ENCODE measurements at places on chromosomes 12 and 14. TPM values are rescaled to one million over a fixed set of nuclear protein-coding genes. Genes with fewer than 3 reads are reported as not detected.

The LALBA gene
- total RNA-seq, result not detected

DNA sequence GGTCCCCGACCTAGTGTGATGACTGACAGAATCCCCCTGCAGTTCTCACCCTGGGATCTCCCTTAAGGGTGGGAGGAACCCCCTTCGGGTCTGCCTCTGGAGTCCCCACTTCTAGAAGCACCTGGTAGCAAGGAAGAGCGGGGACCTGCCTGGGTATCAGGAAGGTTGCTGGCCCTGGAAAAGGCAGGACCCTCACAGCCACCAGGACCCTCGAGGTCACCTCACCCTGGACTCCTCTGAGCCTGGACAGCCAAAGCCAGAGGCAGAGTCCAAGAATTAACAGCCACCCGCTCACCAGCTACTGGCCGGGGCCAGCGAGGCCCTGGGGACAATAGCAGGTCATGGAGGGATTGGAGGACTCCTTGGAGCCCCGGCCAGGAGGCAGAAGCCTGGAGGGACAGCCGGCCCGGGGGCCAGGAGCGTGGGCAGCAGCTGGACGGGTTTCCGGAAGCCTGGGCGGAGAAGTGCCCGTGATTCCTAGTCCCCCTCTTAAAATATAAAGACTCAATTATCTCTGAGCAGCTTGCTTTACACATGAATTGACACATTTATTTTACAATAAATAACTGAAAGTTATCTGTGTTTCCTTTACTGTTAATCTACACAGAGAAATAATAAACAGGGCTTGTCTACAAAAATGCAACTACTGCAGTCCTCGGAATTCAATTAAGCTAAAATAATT lies 17.5 kb downstream of the BCL11B start:
- no peaks in the 10 kb centered on the region for H3K27me3 ChIP-seq
- H3K27ac ChIP-seq, result no peak overlapping the region
- no peaks in the 10 kb centered on the region for H3K4me1 ChIP-seq

DNA sequence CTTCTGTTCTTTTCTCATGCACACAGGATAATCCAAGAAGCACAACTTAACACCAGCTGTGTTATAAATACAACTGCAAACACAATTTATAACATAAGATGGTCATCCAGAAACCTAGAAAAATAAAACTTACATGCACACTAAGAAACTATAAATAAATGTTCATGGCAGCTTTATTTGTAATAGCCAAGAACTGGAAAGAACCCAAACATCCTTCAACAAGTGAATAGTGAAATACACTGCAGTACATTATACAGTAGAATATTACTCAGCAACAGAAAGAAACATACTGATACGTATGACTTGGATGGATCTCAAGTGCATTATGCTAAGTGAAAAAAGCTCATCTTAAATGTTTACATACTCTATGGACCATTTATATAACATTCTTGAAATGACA lies 132.7 kb downstream of the SPTSSA start:
- H3K4me1 ChIP-seq, result no peaks in the 10 kb centered on the region
- no peak for DNase-seq
- no peaks in the 10 kb centered on the region for H3K27me3 ChIP-seq
- H3K4me3 ChIP-seq, result no peak overlapping the region

DNA sequence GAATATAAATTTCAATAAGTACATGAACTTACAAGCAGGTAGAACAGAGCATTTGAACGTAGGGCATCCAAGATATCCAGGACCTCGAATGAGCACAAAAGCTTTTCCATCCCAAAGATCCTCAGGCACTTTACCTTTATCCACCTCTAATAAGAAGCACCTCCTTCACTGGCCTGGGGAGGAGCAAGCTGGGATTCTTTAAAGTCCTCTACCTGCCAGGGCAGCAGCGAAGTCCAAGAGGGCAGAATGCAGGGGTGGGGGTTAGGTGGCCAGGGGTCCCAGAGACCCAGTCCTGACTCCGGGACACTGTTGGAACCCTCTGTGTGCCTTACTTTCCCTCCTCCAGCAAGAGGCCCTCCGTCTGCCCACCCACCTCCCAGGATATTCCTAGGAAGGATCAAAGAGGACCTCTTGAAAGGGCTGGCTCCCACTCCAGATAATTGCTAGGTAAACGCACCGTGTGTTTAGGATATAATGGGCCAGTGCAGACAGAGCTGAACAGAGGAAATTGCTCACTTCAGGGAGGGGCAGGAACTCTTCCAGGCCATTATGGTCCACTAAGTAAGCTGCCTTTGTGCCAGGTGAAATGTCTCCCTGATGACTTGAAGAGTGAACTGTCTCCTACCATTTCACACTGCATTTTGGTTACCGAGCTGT lies 68.1 kb downstream of the TTC9 start:
- no peak overlapping the region for H3K27ac ChIP-seq
- no peaks in the 10 kb centered on the region for H3K4me1 ChIP-seq
- H3K36me3 ChIP-seq, result no peaks in the 10 kb centered on the region
- H3K4me3 ChIP-seq, result no peak overlapping the region

DNA sequence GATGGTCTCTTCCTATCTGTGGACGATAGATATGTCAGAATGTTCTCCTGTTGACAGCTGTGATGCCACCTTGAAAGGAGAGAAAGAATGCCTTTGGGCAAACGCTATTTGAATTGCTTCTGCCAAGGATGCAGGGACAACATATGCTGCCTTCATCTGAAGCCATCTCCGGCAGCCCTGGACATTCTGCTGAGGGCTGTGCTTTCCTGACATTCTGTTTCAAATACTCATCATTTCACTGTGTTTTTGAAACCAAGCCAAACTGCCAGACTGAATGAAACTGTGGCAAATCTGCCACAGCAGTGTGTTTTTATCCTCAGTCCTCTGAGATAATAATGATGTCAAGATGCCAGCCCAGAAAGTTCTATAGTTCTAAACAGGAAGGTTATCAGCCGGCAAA lies 85.8 kb upstream of the BCAT1 start:
- no peaks in the 10 kb centered on the region for H3K27me3 ChIP-seq
- no peak for DNase-seq
- H3K4me3 ChIP-seq, result no peak overlapping the region

- H3K36me3 ChIP-seq, result no peaks in the 10 kb centered on the region
- H3K4me3 ChIP-seq, result no peak overlapping the region
- no peaks in the 10 kb centered on the region for H3K27me3 ChIP-seq
- peak overlapping the region; percentile 84 for H3K27ac ChIP-seq
- peaks cover 10% of the 10 kb centered on the region for H3K4me1 ChIP-seq
- no peak for DNase-seq
These were observed 17.3 kb downstream of the GPRC5A start for GRCh38 chr12:12908711-12909110.

- peak; percentile 30 for DNase-seq
- no peaks in the 10 kb centered on the region for H3K36me3 ChIP-seq
- peaks cover 9% of the 10 kb centered on the region for H3K4me1 ChIP-seq
- H3K27ac ChIP-seq, result no peak overlapping the region
- H3K4me3 ChIP-seq, result no peak overlapping the region
- H3K27me3 ChIP-seq, result no peaks in the 10 kb centered on the region
These were observed 46.9 kb downstream of the CYP46A1 start for GRCh38 chr14:99730876-99731546.

Measured in ovary (tissue), 10 donors.